ENCODE measurements at places on chromosomes 2 and 18. TPM values are rescaled to one million over a fixed set of nuclear protein-coding genes. Genes with fewer than 3 reads are reported as not detected.

DOK6 gene
- total RNA-seq, result 1.3 TPM

DNA sequence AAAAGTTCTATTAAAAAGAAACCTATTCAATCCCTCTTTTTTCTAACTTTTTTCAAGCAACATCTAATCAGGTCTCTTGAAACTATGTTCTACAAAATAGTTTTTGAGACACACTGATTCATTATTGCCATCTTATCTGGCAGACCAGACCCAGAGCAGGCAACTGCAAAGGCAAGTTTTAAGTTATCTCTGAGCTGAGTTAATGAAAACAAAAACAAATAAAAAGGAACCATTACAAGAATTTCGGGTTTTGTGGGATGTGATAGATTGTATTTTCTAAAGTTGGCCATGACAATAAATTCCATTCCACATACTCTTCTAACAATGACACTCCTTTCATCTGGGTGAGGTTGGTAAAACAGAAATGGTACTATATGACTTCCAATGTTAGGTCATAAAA lies 15.2 kb upstream of the TWSG1 start:
- DNase-seq, result no peak

DNA sequence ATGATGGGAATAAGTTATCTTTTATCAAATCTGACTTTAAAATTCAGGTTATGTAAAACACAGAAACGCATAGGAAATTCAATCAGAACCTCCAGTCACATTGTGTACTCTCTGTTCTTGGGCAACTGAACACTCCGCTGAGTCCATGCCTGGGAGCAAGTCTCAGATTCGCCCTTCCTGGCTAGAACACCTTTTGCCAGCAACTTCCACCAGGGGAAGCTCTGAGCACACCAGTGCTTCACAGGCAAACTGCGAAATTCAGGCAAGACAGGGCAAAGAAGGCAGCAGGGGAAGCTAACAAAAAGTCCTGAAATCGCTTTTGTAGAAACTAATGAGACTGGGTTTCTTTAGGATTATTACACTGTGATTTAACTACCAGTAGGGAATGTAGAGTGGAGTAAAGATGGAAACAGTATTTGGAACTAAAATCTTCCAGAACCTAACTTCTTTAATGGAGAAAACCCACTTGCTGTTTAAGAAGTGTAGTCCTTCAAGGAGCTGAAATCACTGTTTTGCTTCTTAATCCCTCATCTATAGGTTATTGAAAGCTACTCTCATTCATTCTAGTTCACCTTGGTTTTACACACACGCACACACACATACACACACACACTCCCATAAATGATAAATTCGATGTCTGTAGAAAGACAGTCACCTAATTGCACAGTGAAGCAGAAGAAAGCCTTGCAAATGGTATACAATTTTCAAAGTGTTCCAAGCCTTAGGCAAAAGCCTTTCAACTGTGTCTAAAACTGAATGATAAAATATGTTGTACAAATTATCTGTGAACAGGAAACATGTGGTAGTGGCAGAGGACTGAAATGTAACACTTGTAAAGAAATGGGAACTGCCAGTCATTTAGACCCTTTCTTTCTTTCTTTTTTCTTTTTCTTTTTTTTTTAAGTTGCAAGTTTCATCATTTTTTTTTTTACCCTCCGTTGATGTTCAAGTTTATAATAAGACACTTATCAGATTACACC lies 214.5 kb downstream of the TMEM182 start:
- DNase-seq, result peak; percentile 24

DNA sequence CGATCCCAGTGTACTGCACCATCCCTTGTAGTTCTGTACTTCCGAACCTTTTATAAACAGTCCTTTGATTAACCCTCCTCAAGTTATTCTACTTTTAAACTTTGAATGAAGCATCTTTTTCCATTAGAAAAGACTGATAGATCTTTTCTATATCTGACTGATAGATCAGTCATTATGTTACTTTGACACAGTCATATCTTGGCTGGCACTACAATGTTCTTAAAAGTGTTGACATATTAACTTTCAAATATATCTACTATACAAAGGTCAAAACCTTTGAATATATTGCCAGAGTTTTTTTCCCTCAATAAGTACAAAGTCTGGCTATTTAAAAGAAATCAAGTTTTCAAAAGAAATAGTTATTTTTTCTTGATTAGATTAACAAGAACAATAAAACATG lies 35.4 kb upstream of the NABP1 start:
- DNase-seq, result no peak

DNA sequence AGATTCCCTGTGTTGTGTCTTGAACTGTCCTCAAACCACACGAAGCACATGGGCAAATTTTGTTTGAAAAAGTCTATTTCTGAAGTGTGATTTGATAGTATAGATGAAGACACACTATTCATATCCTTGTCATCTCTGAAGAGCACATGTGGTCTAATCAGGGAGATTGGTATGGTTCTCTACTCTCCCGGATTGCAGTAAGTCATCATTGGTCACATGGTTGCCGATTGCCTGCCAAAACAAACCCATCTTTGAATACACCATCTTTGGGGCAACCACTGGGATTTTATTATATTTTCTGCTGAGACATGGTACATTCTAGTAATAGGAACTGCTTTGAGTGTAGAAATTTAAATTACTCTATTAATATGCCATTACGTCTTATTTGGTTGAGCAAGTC lies 186.9 kb downstream of the MYO1B start:
- DNase-seq, result no peak

GRCh38 chr2:215028231-215028630 lies 110.2 kb downstream of the ABCA12 start:
- no peak for DNase-seq

GRCh38 chr2:8480915-8481314 lies 200.9 kb upstream of the ID2 start:
- DNase-seq, result no peak
